ENCODE measurements at places on chromosomes 5 and 9.

- peaks cover 6% of the 10 kb centered on the region for H3K4me1 ChIP-seq
- H3K4me3 ChIP-seq: no peak overlapping the region
- H3K27me3 ChIP-seq: no peaks in the 10 kb centered on the region
- DNase-seq: no peak
Measured at GRCh38 chr9:113223963-113224362, 2.6 kb downstream of the SLC31A1 start.

GRCh38 chr5:125321654-125322053, 575.2 kb upstream of the ZNF608 start:
- H3K27me3 ChIP-seq: no peaks in the 10 kb centered on the region
- H3K36me3 ChIP-seq: no peaks in the 10 kb centered on the region
- no peaks in the 10 kb centered on the region for H3K4me1 ChIP-seq

GRCh38 chr5:149277801-149278200, 6.1 kb downstream of the AFAP1L1 start:
- no peaks in the 10 kb centered on the region for H3K4me1 ChIP-seq
- no peak overlapping the region for H3K27ac ChIP-seq
- no peak for DNase-seq
- no peak overlapping the region for H3K4me3 ChIP-seq
- H3K36me3 ChIP-seq: no peaks in the 10 kb centered on the region

DNA sequence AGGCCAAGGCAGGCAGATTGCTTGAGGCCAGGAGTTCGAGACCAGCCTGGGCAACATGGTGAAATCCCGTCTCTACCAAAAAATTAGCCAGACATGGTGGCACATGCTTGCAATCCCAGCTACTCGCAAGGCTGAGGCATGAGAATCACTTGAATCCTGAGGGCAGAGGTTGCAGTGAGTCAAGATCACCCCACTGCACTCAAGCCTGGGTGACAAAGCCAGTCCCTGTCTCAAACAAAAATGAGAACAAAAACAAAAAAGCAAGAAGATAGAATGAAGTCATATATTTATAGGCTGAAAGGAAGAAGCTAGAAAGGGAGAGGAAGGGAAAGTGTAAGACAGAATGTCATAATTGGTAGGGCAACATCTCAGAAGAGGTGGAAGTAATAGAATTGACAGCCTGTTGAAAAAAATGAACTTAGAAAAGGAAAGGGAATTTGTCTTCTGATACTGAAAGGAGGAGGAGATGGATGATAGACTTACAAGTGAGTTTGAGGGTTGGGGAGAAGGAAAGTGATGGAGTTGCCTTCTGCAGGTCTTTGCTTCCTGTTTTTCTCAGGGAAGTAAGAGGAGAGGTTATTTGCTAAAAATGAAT, 32.2 kb downstream of the CARD6 start:
- no peak overlapping the region for H3K4me3 ChIP-seq
- H3K36me3 ChIP-seq: peaks cover 15% of the 10 kb centered on the region

DNA sequence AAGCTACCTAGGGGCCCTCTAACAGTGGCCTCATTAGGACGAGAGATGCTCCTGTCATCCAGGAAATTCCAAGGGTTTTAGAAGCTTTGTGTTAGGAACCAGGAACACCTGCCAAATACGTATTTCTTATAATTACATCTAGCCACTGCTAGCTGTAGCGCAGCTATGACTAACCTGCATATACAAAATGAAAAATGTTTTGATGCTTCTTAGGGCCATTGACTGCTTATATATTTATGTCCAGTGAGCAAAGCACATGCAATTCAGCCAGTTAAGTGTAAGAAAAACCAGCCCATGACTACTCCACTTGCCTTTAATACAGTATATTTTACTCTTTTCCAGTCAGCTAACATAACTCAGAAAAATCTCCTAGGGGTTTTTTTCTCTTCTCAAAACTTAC, 143.3 kb downstream of the TRPM3 start:
- H3K36me3 ChIP-seq: no peaks in the 10 kb centered on the region
- H3K4me3 ChIP-seq: no peak overlapping the region
- no peaks in the 10 kb centered on the region for H3K4me1 ChIP-seq
- DNase-seq: no peak
- no peaks in the 10 kb centered on the region for H3K27me3 ChIP-seq

GRCh38 chr9:123493627-123494026, 137.6 kb downstream of the CRB2 start:
- no peaks in the 10 kb centered on the region for H3K27me3 ChIP-seq
- no peak overlapping the region for H3K4me3 ChIP-seq
- H3K27ac ChIP-seq: no peak overlapping the region
- no peak for DNase-seq
- no peaks in the 10 kb centered on the region for H3K36me3 ChIP-seq

- H3K27me3 ChIP-seq: no peaks in the 10 kb centered on the region
- H3K36me3 ChIP-seq: no peaks in the 10 kb centered on the region
- no peak overlapping the region for H3K27ac ChIP-seq
- H3K4me1 ChIP-seq: no peaks in the 10 kb centered on the region
- no peak overlapping the region for H3K4me3 ChIP-seq
Measured at GRCh38 chr5:157354800-157355199, 88.9 kb downstream of the CYFIP2 start.

- H3K27me3 ChIP-seq: no peaks in the 10 kb centered on the region
- no peaks in the 10 kb centered on the region for H3K4me1 ChIP-seq
- peak; percentile 86 for DNase-seq
- H3K27ac ChIP-seq: no peak overlapping the region
Measured at GRCh38 chr5:58886315-58887207, 303.7 kb downstream of the RAB3C start.

DNA sequence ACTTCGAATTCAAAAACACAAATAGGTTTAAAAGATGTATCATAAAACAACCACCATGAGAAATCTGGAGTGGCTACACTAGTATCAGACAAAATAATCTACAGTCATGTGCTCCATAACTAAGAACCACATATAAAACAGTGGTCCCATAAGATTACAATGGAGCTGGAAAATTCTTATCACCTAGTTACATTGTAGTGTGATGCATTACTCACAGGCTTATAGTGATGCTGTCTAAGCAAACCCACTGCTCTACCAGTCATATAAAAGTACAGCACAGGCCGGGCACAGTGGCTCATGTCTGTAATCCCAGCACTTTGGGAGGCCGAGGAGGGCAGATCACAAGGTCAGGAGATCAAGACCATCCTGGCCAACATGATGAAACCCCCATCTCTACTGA, 160.1 kb downstream of the ROR2 start:
- no peaks in the 10 kb centered on the region for H3K27me3 ChIP-seq
- no peak overlapping the region for H3K27ac ChIP-seq
- H3K4me3 ChIP-seq: no peak overlapping the region
- H3K4me1 ChIP-seq: no peaks in the 10 kb centered on the region
- DNase-seq: no peak
- peaks cover 10% of the 10 kb centered on the region for H3K36me3 ChIP-seq

DNA sequence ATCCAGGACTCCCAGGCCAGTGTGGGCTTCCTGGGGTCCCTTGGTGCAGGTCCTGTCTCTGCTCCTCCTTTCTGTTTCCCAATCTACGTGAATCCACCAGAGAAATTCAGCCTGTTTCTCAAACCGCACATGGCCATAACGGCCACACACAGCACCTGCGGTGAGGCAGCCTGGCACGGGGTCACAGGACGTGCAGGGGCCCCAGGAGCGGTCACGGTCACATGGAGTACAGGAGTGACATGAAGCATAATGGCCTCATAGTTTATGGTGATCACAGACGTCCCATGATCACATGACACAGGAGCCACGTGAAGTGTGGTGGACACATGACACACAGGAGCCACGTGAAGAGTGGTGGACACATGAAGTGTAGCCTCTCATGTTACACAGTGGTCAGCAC, 248.5 kb upstream of the IRX4 start:
- H3K27ac ChIP-seq: no peak overlapping the region
- no peak overlapping the region for H3K4me3 ChIP-seq
- H3K36me3 ChIP-seq: no peaks in the 10 kb centered on the region
- H3K4me1 ChIP-seq: no peaks in the 10 kb centered on the region
- no peak for DNase-seq
- no peaks in the 10 kb centered on the region for H3K27me3 ChIP-seq

GRCh38 chr9:98006127-98006796, 23.1 kb downstream of the ANP32B start:
- no peak overlapping the region for H3K27ac ChIP-seq
- H3K4me3 ChIP-seq: no peak overlapping the region
- H3K27me3 ChIP-seq: no peaks in the 10 kb centered on the region
- no peaks in the 10 kb centered on the region for H3K4me1 ChIP-seq
- peaks cover 32% of the 10 kb centered on the region for H3K36me3 ChIP-seq

- DNase-seq: no peak
- no peaks in the 10 kb centered on the region for H3K36me3 ChIP-seq
- H3K27ac ChIP-seq: no peak overlapping the region
- H3K4me1 ChIP-seq: no peaks in the 10 kb centered on the region
- no peak overlapping the region for H3K4me3 ChIP-seq
- no peaks in the 10 kb centered on the region for H3K27me3 ChIP-seq
Measured at GRCh38 chr9:103798620-103799019, 295.5 kb upstream of the SMC2 start.

GRCh38 chr5:116372931-116373597, 201.6 kb downstream of the SEMA6A start:
- H3K36me3 ChIP-seq: no peaks in the 10 kb centered on the region
- no peaks in the 10 kb centered on the region for H3K27me3 ChIP-seq
- no peak for DNase-seq
- no peak overlapping the region for H3K4me3 ChIP-seq
- no peak overlapping the region for H3K27ac ChIP-seq

DNA sequence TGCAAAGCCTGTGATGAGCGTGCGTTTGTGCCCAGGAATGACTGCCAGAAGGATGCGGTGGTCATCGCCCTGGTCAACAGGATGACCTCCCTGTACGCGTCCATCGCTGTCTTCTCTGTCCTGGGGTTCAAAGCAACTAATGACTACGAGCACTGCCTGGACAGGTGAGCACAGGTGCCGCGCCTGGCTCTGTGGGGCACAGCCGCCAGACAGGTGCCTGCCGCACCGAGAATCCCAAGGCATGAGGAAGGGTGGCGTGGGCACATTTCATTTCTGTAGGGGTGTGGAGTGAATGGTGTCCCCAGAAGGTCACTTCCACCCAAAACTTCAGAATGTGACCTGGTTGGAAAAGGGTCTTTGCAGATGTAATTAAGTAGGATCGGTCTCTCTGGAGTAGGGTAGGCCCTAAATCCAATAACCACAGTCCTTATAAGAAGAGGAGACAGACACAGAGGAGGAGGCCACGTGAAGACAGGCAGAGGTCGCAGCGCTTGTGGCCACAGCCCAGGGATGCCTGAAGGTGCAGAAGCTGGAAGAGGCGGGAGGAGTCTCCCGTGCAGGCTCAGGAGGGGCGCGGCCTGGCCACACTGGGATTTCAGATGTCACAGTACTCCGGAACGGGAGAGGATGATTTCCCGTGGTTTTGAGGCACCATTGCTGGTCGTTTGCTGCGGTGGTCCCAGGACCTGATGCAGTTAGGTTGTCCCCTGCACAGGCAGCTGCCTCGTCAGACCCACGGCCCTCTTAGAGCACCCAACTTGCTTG, 15.5 kb downstream of the SLC6A18 start:
- no peak overlapping the region for H3K27ac ChIP-seq
- no peaks in the 10 kb centered on the region for H3K36me3 ChIP-seq
- DNase-seq: no peak
- H3K4me3 ChIP-seq: no peak overlapping the region
- H3K4me1 ChIP-seq: no peaks in the 10 kb centered on the region

GRCh38 chr5:66329078-66329477, 185.0 kb downstream of the SREK1 start:
- H3K4me3 ChIP-seq: no peak overlapping the region
- no peaks in the 10 kb centered on the region for H3K4me1 ChIP-seq
- no peak overlapping the region for H3K27ac ChIP-seq
- DNase-seq: no peak
- no peaks in the 10 kb centered on the region for H3K27me3 ChIP-seq

DNA sequence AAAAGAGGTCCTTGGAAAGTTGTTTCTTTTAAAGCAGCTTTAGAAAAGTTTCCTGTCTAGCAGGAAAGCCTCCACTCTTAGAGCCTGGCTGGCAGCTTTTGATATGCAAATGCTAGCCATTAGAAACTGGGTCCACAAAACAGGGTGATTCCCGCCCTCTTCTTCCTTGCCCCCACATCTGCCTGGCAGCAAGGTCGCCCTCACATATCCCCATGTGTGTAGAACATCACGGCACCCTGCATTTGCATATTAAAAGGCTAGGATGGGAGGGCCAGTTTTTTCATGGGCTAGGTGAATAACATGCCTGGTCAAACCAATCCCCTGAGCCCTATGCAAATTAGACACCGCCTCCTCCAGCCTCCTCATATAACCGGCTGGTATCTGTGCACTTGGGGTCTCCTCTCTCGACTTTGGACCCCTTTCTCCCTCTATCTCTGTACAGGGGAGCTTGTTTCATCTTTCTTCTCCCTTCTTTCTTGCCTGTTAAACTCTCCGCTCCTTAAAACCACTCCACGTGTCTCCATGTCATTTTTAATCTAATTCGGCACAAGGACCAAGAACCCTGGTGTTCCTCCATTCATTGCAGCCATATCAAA, 426.8 kb upstream of the CTNND2 start:
- DNase-seq: peak; percentile 97
- H3K36me3 ChIP-seq: peaks cover 27% of the 10 kb centered on the region
- no peaks in the 10 kb centered on the region for H3K27me3 ChIP-seq
- peak overlapping the region; percentile 87 for H3K27ac ChIP-seq
- peaks cover 7% of the 10 kb centered on the region for H3K4me1 ChIP-seq
- H3K4me3 ChIP-seq: no peak overlapping the region

DNA sequence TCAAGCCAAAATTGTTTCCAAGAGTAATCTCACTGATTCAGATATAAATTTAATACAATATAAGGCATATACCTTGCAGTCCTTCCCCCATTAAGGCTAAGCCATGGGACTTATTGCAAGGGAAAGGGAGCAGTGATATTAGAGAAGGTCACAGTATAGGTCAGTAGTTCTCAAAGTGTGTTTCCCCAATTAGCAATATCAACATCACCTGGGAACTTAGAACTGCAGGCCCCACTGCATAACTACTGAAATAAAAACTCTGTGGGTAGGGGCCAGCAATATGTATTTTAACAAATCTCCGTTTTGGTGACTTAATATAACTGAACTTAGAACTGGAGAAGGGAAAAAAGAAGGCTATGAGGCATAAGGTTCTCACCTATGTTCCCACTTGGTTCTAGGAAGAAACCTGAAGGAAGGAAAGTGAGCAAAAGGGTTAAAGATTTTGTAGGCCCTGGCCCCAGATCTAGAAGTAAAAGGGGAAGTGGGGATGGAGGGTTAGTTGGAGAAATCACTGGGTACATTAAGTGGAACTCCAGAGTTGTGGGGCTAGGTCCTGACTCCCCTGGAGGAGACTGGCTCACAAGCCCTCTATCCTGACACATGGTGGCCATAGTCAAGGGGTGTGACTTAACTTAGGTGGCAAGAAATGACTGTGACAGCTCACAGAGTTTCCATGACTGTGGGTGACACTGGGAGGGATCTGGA, 40.7 kb downstream of the WDR36 start:
- no peaks in the 10 kb centered on the region for H3K27me3 ChIP-seq
- no peak for DNase-seq
- peaks cover 2% of the 10 kb centered on the region for H3K36me3 ChIP-seq
- H3K4me3 ChIP-seq: no peak overlapping the region
- peaks cover 10% of the 10 kb centered on the region for H3K4me1 ChIP-seq

- no peaks in the 10 kb centered on the region for H3K36me3 ChIP-seq
- no peak overlapping the region for H3K4me3 ChIP-seq
- no peak overlapping the region for H3K27ac ChIP-seq
- DNase-seq: no peak
- no peaks in the 10 kb centered on the region for H3K4me1 ChIP-seq
- H3K27me3 ChIP-seq: no peaks in the 10 kb centered on the region
Measured at GRCh38 chr5:127561254-127561653, 43.8 kb downstream of the PRRC1 start.

GRCh38 chr9:136840877-136841645, 1.2 kb upstream of the AJM1 start:
- H3K36me3 ChIP-seq: peaks cover 15% of the 10 kb centered on the region
- peaks cover 2% of the 10 kb centered on the region for H3K4me1 ChIP-seq
- H3K27me3 ChIP-seq: no peaks in the 10 kb centered on the region
